GOT3 (cell line): ENCODE measurements at places on chromosomes 11 and 22.

DNA sequence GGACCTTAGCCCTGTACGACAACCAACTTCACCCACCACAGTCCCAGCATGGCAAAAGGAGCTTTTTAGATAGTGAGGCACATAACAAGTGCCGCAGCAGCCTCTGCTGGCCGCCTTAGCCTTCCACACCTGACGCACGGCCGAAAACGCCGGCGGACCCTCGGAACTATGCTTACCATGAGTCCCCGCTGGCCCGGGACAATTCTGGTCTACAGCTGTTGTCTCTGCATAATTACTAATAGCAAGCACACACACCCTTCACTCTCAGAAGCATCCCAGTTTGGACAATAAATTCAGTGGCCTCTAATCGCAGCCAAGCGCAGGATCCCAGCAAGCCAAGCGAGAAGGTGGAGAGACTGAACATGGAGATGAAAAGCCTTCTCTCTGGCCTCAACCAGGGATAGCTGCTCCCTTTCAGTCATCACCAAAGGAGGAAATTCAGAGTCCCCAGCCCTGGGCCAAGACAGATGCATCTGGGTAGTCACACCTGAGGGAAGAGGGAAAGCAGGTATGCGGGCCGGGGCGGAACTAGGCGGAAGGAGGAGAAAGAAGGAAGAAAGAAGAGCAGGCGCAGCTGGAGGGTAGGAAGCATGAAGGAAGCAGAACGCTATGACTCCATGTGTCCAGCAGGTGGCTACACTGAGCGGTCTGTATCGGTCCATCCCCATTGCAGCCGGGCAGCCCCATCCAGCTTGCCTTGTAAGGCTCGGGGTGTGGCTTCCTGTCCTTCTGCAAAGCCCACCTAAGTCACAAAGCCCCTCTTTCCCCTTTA, 40.3 kb downstream of the BUD13 start:
- no peak for DNase-seq

DNA sequence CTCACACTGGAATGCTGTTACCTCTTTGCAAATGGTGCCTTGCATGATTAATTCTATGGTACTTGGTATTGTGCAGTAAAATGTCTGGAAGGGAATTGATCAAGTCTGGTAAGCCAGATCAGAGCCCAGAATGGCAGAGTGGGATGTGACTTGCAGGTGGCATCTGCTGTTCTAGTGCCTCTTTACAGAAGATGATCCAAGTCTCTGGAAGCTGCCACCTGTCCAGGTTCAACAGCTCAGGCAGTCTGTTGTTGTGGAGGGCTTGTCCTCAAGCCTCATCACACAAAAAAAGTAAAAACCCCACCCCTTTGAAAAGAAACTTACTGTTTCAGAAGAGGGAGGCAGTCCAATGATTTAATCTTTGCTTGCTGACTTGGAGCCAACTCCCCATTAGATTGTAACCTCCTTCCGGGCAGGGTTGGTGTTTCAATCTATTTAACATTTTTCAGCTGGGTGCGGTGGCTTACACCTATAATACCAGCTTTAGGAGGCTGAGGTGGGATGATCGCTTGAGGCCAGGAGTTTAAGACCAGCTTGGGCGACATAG, 17.1 kb downstream of the ZNRF3 start:
- no peak for DNase-seq

DNA sequence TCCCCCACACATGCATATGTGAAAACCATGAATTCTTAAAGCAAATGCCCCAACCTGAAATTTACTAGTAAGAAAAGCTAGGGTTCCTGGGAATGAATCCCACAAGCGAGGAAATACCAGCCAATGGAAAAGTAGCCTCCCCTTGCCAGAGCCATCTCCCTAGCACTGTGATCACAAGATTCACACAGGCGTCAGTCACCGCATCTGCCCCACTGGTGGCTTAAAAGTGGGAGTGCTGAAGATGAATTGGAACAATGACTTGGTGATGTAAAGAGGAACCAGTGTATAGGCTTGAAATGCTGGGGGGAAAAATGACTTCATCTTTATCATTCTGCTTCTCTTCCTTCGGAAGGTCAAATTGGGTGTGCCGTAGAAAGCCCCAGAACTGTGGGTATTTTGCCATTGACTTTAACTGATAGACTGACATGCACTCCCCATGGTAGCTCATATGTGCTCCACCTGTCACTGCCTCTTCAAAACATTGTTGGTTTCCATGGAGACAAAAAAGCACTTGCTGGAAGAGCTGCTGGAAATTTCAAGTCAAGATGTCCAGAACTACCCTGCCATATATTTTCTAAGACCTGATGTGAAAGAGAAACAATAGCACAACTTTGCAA, 19.2 kb upstream of the ASPHD2 start:
- DNase-seq, result no peak

DNA sequence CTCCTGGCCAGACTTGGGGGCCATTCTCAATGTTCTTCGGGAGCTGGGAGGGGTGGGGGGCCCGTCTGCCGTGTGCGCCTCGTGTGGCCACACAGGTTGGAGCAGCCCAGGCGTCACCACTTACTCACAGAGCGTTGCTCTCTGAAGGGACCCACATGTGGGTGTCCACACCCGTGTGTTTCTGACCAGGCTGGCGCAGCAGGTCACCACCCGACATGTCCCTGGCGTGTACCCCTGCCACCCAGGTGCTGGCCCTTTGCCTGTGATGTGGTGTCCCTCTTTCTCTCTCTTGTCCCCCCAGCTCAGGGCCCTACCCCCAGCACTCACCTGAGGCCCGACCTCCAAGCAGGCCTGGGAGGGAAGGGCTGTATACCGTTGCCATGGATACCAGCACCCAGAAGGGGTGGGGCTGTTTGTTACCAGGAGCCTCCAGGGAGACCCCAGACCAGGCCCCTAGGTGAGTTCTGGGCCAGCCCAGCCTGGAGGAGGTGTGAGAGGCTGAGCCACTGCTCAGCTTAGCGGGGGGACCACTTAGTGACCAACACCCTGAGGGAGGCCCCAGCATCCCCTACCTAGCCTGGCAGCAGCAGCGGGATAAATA, 1.4 kb downstream of the LMNTD2 start:
- no peak for DNase-seq

DNA sequence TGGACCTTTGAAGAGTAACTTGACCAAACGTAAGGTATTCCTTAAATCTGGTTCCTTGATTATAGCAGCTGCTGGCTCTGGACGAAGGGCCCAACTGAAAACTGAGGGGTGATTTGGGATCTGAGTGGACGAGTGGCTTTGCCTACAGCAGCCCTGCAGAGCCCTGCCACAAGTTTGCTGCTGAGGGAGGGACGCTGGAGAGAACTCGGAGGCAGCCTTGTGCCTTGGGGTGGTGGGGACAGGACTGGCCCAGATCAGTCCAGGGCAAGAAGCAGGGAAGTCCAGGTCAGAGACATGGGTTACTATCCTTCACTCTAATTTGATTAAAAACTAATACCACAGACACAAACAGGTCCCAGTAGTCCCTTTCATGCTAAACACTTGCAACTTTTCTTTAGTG, 89.6 kb upstream of the PITPNB start:
- no peak for DNase-seq

- no peak for DNase-seq
Measured at GRCh38 chr11:33552756-33553155, 147.9 kb downstream of the C11orf91 start.

- no peak for DNase-seq
Measured at GRCh38 chr22:50031189-50032091, 18.9 kb upstream of the IL17REL start.

- no peak for DNase-seq
Measured at GRCh38 chr11:74321487-74322188, 10.2 kb upstream of the P4HA3 start.

- no peak for DNase-seq
Measured at GRCh38 chr11:107860688-107861087, 2.1 kb upstream of the SLC35F2 start.

- DNase-seq, result no peak
Measured at GRCh38 chr22:49460091-49460490, 367.6 kb downstream of the BRD1 start.

GRCh38 chr11:113261709-113262475, 52.5 kb upstream of the TTC12 start:
- DNase-seq, result no peak

DNA sequence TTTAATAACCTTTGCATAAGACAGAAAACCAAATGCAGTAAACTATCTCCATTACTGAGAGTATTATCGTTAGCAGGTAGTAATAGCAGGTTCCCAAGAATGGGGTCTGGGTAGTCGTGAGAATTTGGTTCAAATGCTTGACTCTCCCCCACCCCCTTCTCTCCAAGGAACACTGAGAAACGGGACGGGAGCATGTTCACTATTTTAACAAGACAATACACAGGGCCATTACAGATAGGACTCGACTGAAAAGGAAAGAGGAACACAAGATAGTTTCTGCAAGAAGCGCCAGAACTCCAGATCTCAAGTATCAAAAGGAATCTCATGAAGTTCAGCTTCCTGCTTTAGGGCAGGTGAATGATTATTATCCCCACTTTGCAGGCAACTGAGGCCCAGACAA, 27.0 kb downstream of the KMT5B start:
- DNase-seq, result no peak

GRCh38 chr11:12827929-12828812, 153.9 kb downstream of the TEAD1 start:
- DNase-seq, result no peak

GRCh38 chr11:7787239-7787638, 9.5 kb downstream of the OR5P2 start:
- no peak for DNase-seq

DNA sequence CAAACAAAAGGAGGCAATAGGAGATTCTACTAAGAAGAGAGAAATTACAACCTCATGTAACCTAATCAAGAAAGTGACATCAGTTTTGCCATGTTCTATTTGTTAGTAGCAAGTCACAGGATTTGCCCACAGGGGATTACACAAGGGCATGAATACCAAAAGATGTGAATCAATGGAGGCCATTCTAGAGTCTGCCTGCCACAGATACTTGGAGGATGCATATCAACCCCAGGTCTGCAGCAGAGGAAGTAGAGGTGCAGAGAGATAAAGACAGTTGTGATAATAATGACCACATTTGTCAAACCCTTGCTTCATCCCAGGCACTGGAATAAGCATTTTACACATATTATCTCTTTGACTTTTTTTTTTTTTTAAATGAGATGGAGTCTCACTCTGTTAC, 2.4 kb upstream of the ASCC2 start:
- no peak for DNase-seq

DNA sequence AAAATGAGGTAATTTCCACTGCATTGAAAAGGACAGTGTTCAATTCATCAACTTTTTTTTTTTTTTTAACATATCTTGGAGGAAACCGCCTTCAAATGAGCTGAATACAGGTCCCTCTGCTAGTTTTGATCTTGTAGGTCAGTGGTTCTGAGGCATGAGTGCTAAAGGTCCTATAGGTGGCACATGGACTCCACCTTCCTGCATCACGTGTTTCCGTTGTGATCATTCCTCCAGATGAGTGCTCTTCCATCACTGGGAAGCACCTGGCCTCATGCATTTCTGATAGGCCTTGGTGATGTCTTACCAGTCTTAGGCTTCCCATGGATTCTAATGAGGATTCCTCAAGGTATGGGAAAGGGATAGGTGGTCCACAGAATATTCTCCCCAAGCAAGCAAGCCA, 37.8 kb downstream of the FDX1 start:
- DNase-seq, result no peak

DNA sequence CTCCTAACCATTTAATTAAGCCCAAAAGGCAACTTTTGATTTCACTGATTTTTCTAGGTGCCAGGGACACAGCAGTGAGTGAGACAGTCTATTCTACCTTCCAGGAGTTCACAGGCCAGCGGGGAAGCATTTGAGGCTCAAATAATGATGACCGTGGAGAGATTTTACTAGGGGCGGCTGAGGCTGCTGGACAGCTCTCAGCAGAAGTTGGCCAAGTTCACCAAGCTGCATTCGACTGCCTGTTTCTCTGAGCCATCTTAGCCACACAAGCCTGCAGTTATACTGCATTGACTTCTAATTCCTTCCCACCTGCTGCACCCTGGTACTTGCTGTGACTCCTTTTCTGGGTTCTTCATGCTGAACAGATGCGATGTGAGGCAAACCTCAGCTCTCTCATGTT, 168.9 kb upstream of the TBCEL start:
- no peak for DNase-seq

GRCh38 chr11:133946541-133947318, 10.0 kb downstream of the IGSF9B start:
- no peak for DNase-seq

GRCh38 chr11:117221775-117222517, 9.9 kb downstream of the PCSK7 start:
- no peak for DNase-seq

- no peak for DNase-seq
Measured at GRCh38 chr22:20013382-20013871, 3.2 kb downstream of the ARVCF start.

GRCh38 chr11:114942207-114942606, 263.9 kb downstream of the NXPE2 start:
- no peak for DNase-seq

DNA sequence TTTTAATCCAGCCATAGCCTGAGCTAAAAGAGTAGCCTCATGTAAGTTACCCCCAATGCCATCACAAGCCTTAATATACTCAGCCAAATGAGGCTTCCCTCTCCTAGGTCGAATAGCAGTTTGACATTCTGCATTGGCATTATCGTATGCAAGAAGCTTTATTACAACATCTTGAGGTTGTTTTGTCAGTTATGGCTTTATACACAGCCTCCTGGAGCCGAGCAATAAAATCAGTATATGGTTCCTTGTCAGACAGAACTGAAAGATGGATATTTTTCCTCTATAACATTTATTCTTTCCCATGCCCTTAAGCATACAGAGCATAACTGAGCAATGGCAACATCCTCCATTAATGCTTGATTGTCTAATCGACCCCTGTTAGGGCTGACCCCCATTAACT, 5.4 kb upstream of the DNAJB13 start:
- DNase-seq, result no peak

DNA sequence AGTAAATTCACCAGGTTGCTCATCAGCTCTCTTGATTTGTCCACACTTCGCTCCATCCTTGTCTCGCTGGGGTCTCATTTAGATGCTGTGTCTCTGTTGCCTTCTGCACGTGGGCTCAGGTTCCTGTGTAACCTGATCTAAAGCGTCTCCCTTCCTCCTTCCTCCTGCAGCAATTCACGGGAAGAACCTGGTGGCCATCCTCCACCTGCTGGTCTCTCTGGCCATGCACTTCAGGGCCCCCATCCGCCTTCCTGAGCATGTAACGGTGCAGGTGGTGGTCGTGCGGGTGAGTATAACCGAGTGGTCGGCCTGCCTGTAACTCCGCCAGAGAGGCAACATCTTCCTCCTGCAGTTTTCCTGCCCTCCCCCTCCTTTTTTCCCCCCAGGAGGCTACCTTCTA, 48.0 kb upstream of the PARVG start:
- DNase-seq, result no peak

GRCh38 chr11:68500206-68500605, 39.7 kb downstream of the PPP6R3 start:
- DNase-seq, result no peak

GRCh38 chr22:30866811-30867271, 101.7 kb downstream of the MORC2 start:
- DNase-seq, result no peak

- DNase-seq, result no peak
Measured at GRCh38 chr11:82901922-82902485, 468 bp downstream of the DDIAS start.
